ENCODE measurements at places on chromosomes 3 and 15.

- DNase-seq = no peak
Measured at GRCh38 chr3:12155264-12155663, 3.4 kb downstream of the TIMP4 start.

DNA sequence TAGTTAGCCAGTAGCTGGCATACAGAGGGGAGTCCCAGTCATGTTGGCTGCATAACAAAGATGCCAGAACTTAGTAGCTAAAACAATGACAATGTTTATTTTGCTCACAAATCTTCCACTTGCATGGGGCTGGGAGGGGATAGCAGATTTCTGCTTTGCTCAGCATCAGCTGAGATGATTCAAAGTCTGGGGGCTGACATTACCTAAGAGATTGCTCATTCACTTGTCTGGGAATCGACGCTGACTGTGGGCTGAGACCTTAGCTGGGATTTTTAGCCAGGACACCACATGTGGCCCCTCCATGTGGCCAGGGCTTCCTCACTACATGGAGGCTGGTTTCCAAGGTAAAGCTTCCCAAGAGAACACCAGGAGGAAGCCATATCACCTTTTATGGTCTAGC, 12.7 kb upstream of the CFAP100 start:
- no peak for DNase-seq

- DNase-seq = no peak
Measured at GRCh38 chr15:70044168-70044567, 53.5 kb downstream of the TLE3 start.

DNA sequence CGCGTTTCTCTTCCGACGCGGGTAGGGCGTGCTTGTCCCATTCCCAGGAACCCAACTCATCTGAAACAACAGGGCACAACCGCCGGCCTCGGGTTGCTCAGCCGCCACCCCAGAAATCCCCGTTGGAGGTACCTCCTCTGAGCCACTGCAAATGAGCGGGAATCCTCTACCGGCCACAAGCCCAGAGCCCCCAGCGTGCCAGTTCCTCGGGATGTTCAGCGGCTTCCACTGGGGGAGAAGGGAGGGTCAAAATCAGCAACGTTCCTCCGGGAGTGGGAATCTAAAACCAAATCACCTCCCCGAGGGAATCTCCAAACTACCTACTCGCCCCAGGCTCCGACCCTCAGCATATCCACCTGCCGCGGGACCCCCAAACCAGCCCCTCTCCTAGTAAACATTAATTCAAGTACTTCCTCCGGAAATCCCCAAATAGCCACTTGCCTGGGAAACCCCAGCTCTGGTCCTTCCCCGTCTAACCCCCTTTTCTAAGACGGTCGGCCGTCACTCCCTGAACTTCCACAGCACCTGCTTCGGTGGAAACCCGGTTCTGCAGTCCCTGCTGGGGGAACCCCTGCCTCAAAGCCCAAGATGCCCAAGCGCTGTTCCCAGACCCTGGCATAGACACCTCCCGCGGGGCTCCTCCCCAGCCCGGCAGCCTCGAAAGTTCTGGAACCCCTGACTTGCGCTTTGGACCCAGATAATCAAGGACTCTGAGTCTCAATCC, 887 bp downstream of the OXTR start:
- DNase-seq = no peak

GRCh38 chr3:40586901-40587300, 62.1 kb downstream of the ZNF621 start:
- no peak for DNase-seq

- DNase-seq = peak; percentile 77
Measured at GRCh38 chr15:35746121-35746520, 200.2 kb upstream of the DPH6 start.

GRCh38 chr3:94643400-94643799, 580.5 kb downstream of the NSUN3 start:
- no peak for DNase-seq

Measured in IMR-90 (cell line).